ENCODE measurements at places on chromosomes 5 and 9.

- peak; percentile 41 for DNase-seq
These were observed 267.4 kb upstream of the VLDLR start for GRCh38 chr9:2354216-2354615.

DNA sequence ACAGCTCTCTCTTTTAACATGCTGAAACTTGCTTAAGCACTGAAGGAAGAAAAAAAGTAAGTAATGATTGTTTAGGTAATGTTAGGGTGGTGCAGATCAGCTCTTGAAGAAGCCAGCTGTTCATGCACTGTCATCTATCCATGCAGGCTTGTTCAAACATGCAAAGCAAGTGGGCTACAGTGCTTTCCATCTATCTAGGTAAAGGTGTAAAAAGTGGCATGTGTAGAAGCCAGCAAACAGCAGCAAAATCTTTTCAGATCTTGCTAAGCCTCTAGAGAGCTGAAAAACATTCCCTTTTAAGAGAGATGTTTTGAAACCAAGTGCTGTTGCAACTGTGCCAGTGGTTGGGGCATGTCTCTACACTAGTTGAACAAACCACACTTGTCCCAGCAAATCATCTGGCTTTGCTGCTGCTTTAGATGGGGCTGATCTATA is 214.4 kb downstream of the EFNA5 start:
- DNase-seq, result no peak

- no peak for DNase-seq
These were observed 118.4 kb downstream of the CTNND2 start for GRCh38 chr5:11785771-11786352.

DNA sequence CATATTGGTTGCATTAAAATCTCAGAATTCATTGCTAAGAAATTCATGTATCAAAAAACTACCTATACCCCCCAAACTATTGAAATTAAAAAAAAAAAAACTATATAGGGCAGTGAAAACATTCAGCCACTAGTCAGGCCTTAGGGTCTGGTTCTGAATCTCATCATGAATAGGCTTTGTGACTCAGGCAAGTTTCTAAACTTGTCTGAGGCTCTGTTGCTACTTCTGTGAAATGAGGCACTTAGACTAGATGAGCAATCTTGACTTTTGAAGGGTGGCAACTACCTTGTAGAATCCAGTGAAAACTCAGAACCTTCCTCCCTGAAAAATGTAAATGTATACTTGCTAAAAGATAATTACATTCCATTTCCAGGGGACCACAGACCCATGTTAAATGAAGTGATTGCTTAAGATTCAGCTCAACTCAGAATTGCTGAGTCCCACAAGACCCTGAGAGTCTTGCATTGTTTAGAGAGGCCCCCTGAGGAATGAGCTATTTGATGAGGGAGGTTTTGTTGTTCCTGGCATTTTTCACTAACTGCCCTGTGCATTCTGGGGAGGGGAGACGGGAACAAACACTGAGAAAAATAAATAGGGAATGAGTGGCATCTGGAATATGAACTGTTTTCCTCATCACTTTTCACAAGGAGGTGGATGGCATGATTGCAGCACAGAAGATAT is 29.5 kb downstream of the RAI14 start:
- no peak for DNase-seq

GRCh38 chr5:94618493-94619328 is at the start of the genes KIAA0825 and SLF1:
TSS of gene KIAA0825 (minus strand) at chr5:94618604. CDS start at chr5:94537126, 81,478 bp downstream.
TSS of gene SLF1 (plus strand) at chr5:94618669. CDS start at chr5:94628811, 10,142 bp downstream.
- DNase-seq, result peak; percentile 92

Data from KBM-7 (cell line).